Stimulated activated CD4-positive, alpha-beta T cell treated with anti-CD3 and anti-CD28 coated beads, Interleukin-15, amount 100 ng/mL, for 48 hours (primary cell): ENCODE measurements at places on chromosomes 12 and 14.

- DNase-seq: no peak
These were observed 13.0 kb upstream of the PCED1B start for GRCh38 chr12:47066278-47067025.

- DNase-seq: no peak
These were observed 272.0 kb upstream of the SFSWAP start for GRCh38 chr12:131438881-131439280.

- no peak for DNase-seq
These were observed 214.1 kb downstream of the DUSP6 start for GRCh38 chr12:89138048-89138852.

DNA sequence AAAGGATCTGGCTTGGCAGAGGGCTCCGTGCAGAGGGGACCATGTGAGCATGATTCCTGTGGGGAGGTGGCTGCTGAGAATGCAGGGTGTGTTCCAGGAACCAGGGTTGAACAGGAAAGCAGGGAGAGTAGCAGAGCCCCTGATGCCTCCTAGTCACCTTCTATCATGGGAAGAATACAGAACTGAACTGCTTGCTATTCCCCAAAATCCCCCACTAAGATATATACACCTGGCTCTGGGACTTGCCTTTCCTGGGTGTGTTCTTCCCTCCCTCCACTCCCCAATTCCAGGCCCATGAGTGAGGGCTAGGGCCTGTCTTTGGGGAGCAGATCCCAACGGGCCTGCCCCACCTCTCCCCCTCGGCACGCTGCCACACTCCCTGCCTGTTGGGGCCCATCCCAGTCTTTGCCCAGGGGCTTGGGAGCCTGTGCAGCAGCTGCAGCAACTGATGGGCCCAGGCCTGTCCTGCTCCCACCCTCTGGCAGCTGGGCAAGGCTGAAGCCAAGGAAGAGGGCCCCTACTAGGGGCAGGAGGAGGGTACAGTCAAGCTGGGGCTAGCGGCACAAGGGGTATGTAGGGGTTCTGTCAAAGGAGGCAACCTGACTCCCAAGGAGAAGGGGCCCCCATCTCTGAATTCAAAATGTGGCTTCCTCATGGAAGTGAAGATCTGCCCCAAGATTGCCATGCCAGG is 3.2 kb downstream of the AJUBA start:
- no peak for DNase-seq

DNA sequence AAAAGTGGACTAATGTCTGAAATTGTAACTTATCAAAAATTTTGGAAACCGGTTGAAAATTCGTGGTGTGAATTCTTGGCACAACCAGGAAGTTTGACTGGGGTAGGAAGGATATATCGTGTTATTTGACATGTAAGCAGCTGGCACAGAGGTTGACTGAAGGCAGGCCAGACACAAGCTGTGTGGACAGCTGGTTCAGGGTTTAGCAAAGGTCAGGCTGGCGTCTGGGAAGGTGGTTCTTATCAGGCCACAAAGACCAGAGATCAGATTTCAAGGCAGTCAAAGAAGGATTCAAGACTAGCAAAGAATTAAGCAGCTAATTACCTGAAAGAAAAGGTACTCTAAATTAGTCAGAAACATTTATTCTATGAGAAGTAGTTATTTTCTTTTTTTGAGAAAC is 450.2 kb upstream of the MDGA2 start:
- no peak for DNase-seq

DNA sequence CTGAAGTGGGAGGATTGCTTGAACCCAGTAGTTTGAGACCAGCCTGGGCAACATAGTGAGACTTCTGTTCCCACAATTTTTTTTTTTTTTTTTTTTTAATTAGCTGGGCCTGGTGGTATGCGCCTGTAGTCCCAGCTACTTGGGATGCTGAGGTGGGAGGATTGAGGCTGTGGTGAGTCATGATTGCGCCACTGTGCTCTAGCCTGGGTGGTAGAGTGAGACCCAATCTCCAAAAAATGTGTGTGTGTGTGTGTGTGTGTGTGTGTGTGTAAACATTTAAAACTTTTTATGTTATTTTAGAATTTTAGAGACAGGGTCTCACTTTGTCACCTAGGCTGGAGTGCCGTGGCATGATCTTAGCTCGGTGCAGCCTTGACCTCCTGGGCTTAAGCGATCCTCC is 6.8 kb downstream of the PPP1R36 start:
- DNase-seq: no peak

DNA sequence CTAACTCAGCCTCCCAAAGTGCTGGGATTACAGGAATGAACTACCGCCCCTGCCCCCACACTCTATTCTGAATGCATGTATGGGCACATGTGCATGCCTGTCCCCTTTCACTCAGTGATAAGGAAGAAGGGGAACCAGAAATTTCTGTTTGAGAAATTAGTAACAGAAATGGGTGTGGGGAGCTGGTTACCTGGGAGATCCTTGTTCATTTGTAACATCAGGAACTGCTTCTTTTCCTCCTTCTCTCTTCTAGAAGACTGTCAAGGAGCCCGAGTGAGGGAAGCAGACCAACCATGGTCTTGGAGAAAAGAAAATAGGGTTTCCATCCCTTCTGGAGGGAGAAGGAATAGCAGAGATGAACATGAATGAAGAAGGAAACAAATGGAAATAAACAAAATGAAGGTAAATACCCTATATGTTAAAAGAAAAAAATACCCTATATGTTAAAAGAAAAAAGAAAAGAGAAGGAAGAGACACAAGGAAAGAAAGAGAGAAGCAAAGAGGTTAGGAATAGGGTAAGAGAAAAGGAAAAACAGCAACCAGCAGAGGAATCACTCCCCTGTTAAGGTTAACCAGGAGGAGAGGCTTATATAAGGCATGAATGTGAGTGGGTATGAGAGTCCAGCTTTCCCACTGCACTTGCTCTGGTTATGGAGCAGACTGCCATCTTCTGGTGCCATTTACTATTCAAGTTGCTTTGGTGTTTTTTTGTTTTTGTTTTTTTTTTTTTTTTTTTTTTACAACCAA is 3.3 kb downstream of the PPP1R3E start:
- no peak for DNase-seq

DNA sequence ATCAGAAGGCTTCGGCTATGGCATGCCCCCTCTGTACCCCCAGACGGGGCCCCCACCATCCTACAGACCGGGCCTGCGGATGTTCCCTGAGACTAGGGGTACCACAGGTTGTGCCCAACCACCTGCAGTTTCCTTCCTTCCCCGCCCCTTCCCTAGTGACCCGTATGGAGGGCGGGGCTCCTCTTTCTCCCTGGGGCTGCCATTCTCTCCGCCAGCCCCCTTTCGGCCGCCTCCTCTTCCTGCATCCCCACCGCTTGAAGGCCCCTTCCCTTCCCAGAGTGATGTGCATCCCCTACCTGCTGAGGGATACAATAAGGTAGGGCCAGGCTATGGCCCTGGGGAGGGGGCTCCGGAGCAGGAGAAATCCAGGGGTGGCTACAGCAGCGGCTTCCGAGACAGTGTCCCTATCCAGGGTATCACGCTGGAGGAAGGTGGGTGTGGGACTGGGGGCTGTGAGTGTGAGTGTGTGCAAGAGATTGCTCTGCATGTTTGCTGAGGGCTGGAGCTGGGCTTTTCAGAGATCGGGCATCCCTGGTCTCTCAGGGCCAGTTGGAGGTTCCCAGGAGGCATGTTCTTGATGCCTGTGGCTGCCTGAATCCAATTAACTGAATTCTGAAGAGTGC is 8.6 kb downstream of the NFATC4 start:
- DNase-seq: no peak

DNA sequence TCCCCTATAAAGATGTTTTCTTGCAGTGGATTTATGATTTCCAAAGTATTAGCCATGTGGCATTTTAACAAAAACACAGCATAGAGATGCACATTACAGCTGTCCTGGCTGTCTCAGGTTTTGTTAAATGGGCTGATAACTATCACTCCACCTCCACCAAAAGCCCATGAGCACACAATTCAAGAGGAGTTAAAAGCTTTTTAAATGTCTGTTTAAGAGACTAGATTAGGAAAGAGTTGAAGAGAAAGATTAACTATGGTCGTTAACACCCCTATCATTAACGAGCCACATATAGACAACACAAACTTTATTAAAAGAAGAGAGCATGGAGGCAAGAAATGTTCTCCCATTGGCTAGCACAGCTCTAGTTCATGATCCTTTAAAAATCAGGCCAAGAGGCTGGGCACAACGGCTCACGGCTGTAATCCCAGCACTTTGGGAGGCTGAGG is 14.5 kb downstream of the CBX5 start:
- DNase-seq: no peak

GRCh38 chr14:57769863-57770523 is 95.9 kb downstream of the SLC35F4 start:
- DNase-seq: no peak

- DNase-seq: no peak
These were observed 2.3 kb upstream of the NAA30 start for GRCh38 chr14:57388067-57388466.

- DNase-seq: no peak
These were observed 471.6 kb upstream of the FOXG1 start for GRCh38 chr14:28294834-28295440.

DNA sequence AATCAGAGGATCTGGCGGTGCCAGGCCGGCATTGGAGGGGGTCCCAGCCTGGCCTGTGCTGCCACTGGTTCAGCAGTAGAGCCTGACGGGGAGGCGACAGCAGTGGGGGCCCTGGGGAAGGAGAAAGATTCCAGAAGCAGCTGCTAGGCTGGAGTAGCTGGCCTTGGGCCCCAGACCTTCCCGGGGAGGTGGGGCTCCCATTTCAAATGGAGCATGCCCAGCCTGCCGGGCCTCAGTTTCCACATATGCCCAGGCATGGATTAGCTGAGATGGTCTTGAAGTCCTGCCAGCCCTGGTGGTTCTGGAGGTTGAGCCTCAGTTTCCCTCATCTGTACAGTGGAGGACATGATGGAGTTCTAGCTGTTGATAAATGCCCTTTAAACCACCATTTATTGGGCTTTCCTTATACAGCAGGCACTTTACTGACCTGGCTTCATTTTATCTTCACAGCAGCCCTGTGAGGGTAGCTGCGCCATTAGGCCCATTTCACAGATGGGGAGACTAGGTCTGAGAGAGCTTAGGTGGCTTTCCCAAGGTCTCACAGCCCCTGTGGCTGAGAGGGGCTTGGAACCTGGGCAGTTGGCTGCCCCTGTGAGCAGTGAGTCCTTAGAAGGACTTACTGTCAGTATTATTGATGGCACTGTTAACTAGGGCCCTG is 21.8 kb downstream of the SH2B3 start:
- DNase-seq: no peak
